ENCODE measurements at places on chromosomes 5 and 9.

DNA sequence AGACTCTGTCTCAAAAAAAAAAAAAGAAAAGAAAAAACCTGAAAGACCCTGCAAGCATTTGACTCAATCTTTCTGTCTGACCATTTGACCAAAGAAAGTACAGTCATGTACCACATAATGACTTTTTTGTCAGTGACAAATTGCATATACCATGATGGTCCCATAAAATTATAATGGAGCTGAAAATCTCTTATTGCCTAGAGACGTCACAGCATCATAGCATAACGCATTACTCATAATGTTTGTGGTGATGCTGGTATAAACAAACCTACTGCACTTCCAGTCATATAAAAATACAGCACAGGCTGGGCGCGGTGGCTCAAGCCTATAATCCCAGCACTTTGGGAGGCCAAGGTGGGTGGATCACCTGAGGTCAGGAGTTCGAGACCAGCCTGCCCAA lies 10.5 kb downstream of the ECM2 start:
- DNase-seq = no peak

DNA sequence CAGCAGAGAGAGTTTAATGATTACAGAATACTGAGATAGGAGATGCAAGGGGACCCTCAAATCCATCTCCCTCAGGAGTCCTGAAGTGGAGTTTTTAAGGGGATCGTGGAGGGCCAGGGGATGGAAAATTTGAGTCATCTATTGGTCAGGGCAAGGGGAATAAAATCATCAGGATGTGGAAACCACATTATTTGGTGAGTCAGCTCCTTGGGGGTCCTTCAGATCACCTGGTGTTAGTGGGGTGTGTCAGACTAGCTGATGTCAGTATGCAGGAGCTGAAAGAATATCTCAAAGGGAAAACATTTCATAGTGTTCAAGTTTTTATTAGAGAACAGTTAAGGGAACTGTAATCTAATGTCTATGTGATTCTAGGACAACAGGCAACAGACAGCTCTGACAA lies 183.0 kb upstream of the FTMT start:
- peak; percentile 7 for DNase-seq

DNA sequence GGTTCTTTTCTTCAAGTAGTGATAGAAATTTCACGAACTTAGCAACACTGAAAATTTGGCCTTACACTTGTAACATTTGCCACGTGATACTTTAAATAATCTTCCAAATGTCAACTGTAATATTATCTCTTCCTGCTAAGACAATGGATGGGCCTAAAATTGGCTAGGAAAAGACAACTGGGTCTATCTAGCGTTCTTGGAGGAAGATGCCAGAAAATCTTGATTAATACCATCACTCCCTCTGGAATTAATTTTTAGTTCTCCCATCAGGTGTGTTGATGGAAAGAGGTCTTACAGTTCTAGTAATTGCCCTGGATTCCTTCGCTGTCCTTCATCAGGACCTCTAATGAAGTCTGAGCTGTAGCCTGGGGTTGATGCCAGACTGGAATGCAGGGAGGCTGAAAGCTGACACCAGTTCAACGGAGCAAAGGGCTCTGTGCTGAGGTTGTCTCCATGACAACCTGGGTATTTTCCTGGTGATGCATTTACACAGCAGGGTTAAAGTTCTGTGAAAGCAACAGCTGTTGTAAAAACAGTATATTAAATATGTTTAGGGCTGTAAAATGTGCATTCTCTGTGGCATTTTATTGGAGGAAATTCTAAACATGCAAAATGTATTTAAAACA lies 92.3 kb downstream of the GAS1 start:
- peak; percentile 88 for DNase-seq

GRCh38 chr9:136621019-136621733 lies 41.5 kb upstream of the EGFL7 start:
- DNase-seq = no peak

- DNase-seq = no peak
Measured at GRCh38 chr5:72818866-72819534, 2.5 kb downstream of the TNPO1 start.

Data from skeletal muscle cell (primary cell).